ENCODE measurements at places on chromosomes 2 and 18.

GRCh38 chr2:45901468-45902032, 250.1 kb downstream of the PRKCE start:
- no peak for DNase-seq

DNA sequence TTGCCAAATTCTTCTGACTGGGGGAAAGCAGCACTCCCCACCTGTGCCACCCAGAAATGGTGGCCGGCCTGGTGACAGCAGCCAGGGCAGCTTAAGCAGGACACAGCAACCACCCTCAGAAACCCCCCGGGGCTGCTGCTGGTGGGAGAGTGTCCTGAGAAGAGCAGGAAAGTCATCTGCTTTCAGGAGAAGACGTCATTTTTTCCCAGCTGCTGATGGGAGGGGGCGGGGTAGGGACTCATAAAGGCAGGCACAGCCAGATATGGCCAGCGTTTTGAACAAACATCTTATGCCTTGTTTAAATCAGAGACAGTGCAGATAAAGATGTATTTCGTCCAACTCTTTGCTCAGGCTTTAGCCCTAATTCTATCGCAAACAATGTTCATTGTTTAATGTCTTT, 139.5 kb downstream of the LRRC30 start:
- DNase-seq = no peak

GRCh38 chr18:5943514-5943913, 48.2 kb upstream of the TMEM200C start:
- DNase-seq = no peak

- DNase-seq = no peak
Measured at GRCh38 chr2:187117483-187117882, 268.5 kb upstream of the ZSWIM2 start.

DNA sequence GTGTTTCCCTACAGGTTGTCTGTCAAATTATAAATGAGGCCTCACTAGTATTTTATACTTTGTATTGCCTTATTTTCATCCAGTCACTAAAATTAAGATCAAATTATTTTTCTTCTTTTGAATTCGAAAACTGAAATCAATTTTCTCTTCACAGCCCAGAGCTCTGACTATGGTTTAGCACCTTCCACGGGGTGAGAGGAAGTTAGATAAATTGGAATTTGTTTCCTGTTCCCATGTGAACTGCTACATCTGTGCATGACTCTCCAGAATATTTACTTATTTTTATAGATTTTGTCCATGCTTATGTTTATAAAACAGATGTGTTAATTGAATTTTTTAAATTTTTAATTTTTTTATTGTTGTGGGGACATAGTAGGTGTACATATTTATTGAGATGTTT, 656.5 kb downstream of the IRS1 start:
- no peak for DNase-seq

DNA sequence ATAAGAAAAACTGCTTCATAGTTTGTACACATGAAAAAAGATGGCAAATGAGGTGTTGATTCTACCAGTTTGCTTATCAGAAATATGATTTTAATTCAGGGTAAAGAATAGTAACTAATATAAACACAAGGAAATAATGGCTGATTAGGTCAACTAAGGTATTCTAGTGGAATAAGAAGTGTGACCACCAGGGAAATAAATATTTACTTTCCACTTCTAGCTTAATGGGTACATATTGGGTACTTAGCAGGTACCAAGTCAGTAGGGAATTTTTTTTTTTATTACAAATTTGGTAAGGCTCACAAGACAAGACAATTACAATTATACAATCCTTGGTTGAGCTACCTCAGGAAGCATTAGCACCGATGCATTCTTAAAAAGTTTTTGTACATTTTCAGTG, 135.7 kb downstream of the PLEKHA3 start:
- no peak for DNase-seq

DNA sequence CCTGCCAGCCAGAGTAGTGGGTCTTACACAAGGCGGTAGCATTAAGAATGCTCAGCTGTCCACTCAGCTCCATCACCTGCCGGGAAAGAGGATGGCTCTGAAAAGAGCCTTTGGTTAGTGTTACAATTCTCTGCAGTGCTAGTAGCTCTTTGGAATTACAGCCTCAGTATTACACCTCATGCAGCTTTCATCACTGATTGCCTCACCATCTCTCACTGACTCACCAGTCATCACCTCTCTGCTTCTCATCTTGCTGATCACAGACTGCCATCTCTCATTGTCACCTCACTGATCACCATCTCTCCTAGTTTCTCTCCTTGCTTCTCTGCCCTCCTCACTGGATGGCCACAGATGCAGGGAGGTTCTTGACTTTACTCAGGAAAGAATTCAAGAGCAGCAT, 573.5 kb upstream of the SETBP1 start:
- DNase-seq = no peak

DNA sequence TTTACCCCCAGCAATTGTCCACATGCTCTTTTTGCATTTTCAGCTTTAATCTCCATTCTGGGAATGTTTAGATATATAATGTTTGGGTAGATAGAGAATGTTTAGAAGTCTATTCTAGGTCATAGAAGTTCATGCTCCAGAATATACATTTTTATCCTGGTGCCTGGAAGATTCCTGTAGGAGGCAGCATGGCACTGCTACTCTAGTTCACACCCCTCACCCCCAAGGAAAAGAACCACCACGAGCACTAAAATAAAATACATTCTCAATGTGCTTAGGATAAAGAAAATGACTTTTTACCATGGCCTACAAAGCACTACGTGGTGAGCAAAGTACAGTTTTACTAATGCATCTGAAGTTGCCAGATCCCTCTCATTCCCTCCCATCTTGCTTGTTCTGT, 53.8 kb downstream of the MYO1B start:
- no peak for DNase-seq

GRCh38 chr2:29766191-29766590, 155.2 kb downstream of the ALK start:
- no peak for DNase-seq
